MCF 10A (cell line): ENCODE measurements at places on chromosomes 5 and 9. TPM values are rescaled to one million over a fixed set of nuclear protein-coding genes. Genes with fewer than 3 reads are reported as not detected.

The CEP72 gene
- total RNA-seq, result 16.4 and 16.7 TPM in 2 replicates

The TLN1 gene
- total RNA-seq, result 224 and 256 TPM in 2 replicates

The MOB3B gene
- total RNA-seq, result 2.2 and 3.7 TPM in 2 replicates

The OSMR gene
- 86.1 and 89.1 TPM in 2 replicates for total RNA-seq

The RPL35 gene
- 1,966 and 2,009 TPM in 2 replicates for total RNA-seq

The C9orf72 gene
- total RNA-seq, result 10.0 and 13.4 TPM in 2 replicates

The TTLL11 gene
- total RNA-seq, result 9.0 and 13.6 TPM in 2 replicates

The PCDHGB5 gene
- total RNA-seq, result 3.2 and 5.6 TPM in 2 replicates

The AIF1L gene
- 2.6 and 4.1 TPM in 2 replicates for total RNA-seq

The HAPLN1 gene
- total RNA-seq, result not detected in 2 replicates

The EIF4E1B gene
- total RNA-seq, result not detected in 2 replicates

The PLAC8L1 gene
- 2.5 and 3.0 TPM in 2 replicates for total RNA-seq

The ZBTB5 gene
- total RNA-seq, result 8.9 and 9.0 TPM in 2 replicates

The FAXDC2 gene
- 0.79 and 2.1 TPM in 2 replicates for total RNA-seq

The C9 gene
- total RNA-seq, result not detected in 2 replicates

The EQTN gene
- total RNA-seq, result not detected in 2 replicates

The ADAMTS16 gene
- total RNA-seq, result not detected in 2 replicates

The CD72 gene
- 1.6 and 1.8 TPM in 2 replicates for total RNA-seq

The ZCCHC9 gene
- 31.5 and 33.8 TPM in 2 replicates for total RNA-seq

The POMT1 gene
- 19.7 and 24.5 TPM in 2 replicates for total RNA-seq

The PCDHA11 gene
- total RNA-seq, result 0.27 and 0.49 TPM in 2 replicates

The SNX30 gene
- 9.0 and 9.6 TPM in 2 replicates for total RNA-seq

The IGFBPL1 gene
- not detected in 2 replicates for total RNA-seq

The TPD52L3 gene
- total RNA-seq, result not detected in 2 replicates

The PCDHB5 gene
- 1.2 and 1.7 TPM in 2 replicates for total RNA-seq

The SLC46A2 gene
- not detected in 2 replicates for total RNA-seq

The SMIM32 gene
- total RNA-seq, result not detected in 2 replicates

The SLC22A5 gene
- total RNA-seq, result 122 and 167 TPM in 2 replicates

The PCDHA3 gene
- total RNA-seq, result not detected in 2 replicates

The AOPEP gene
- 32.4 and 34.6 TPM in 2 replicates for total RNA-seq

The GNA14 gene
- not detected in 2 replicates for total RNA-seq

The ZNF462 gene
- 45.7 and 47.2 TPM in 2 replicates for total RNA-seq

The IFNK gene
- not detected in 2 replicates for total RNA-seq

The MAP1B gene
- 43.8 and 56.0 TPM in 2 replicates for total RNA-seq

The TAS2R1 gene
- total RNA-seq, result not detected in 2 replicates

The IL9 gene
- not detected in 2 replicates for total RNA-seq

The LOX gene
- 7.1 and 10.7 TPM in 2 replicates for total RNA-seq

The PCDHA8 gene
- total RNA-seq, result 0.25 TPM in 1 of 2 replicates, not detected in the other

The NTNG2 gene
- 0.44 TPM in 1 of 2 replicates, not detected in the other for total RNA-seq

The GAPT gene
- total RNA-seq, result not detected in 2 replicates

The ANXA1 gene
- 731 and 810 TPM in 2 replicates for total RNA-seq

The NR5A1 gene
- not detected in 2 replicates for total RNA-seq

The NR6A1 gene
- total RNA-seq, result 0.91 and 2.0 TPM in 2 replicates

The LCN1 gene
- not detected in 2 replicates for total RNA-seq

The FOXD4 gene
- total RNA-seq, result 2.1 and 2.4 TPM in 2 replicates

The TXNDC8 gene
- total RNA-seq, result not detected in 2 replicates

The RORB gene
- total RNA-seq, result not detected in 2 replicates

The ZNF454 gene
- total RNA-seq, result not detected in 2 replicates

The PSIP1 gene
- total RNA-seq, result 55.3 and 57.8 TPM in 2 replicates

The TOR4A gene
- total RNA-seq, result 20.6 and 21.9 TPM in 2 replicates

The CDH6 gene
- total RNA-seq, result not detected in 2 replicates
